ENCODE measurements at places on chromosomes 4 and X.

DNA sequence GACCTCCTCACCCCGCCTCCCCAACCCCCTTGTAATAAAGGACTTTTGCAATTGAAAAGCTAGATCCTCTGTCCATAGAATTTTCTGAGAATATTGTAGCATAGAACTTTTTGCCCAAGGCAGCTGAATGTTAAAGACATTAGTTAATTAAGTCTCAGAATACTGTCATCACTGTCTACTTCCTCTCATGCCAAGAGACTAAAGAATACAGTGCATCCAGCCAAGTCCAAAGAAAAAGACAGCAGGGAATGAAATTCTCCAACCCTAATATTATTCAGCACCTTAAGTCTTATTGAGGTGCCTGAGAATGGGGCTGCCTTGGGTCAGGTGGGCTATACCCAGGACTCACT is 313.3 kb upstream of the GATB start:
- DNase-seq = no peak

DNA sequence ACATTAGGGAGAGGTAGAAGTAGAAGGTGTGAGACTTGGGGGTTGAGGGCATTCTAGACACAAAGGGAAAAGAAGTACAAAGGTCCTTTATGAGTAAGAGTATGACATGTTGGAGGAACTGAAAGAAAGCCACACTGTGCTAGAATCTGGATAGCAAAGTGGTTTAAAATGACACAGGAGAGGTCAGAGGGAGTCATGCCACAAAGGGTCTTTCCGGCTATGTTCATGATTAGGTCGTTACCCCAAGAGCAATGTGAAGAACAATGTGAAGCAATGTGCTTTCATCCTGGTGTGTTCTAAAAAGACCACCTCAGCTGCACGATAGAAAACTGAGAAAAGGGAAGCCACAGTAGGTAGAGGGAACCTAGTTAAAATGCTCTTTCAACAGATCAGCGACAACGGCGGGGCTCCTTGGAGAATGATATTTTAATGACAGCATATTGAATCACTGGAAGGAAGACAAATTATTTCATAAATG is 29.2 kb downstream of the SMIM14 start:
- no peak for DNase-seq

GRCh38 chr4:177487977-177488376 is 45.7 kb upstream of the AGA start:
- no peak for DNase-seq

- no peak for DNase-seq
Measured at GRCh38 chrX:108156082-108156481, 64.5 kb downstream of the ATG4A start.

DNA sequence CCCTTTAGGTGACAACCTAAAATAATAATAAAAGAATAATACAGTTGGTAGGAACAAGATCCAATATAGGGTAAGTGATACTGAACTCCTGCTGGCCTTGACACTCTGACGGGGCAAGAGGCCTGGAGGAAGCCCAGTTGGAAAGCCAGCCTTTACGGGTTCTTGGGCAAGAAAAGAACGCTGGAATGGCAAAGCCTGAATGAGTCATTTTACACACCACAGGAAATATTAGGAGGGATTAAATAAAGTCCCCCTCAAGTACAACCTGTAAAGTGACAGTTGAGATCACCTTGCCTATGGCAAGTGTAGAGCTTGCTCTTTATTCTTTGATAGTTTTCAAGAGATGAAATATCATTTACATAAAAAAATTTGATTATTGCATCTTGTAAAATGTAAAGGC is 244.5 kb upstream of the TLL1 start:
- no peak for DNase-seq

- no peak for DNase-seq
Measured at GRCh38 chr4:147683188-147683591, 773 bp downstream of the PRMT9 start.

GRCh38 chr4:25487155-25487554 is 110.1 kb downstream of the ANAPC4 start:
- DNase-seq = no peak

DNA sequence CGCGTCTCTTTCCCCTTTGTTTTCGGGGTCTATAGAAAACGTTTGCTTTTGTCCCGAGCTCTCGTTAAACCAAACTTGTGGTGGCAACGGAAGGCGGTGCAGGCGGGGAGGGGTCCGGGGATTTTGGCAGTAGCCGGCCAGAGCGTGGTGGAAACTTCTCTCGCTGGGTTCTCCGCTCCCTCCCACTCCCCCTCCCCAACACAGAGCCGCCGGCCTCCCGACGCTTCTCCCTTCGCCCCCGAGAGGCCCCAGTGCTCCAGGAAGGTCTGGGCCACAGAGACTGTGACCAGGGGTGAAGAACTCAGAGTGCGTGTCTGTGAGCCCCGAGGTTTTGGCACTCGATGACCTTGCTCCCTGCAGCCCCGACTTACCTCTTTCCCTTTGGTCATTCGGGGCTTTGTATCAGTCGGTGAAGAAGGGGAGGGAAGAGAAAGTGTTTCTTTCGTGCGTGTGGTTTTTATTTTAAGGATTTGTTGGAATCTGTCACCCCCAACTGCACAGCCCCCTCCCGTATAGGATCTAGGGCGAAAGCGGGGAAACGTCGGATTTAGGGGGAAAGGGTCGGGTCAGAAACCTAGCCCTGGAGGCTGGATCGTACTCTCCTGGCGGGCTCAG is 9.0 kb upstream of the BCOR start:
- DNase-seq = no peak

DNA sequence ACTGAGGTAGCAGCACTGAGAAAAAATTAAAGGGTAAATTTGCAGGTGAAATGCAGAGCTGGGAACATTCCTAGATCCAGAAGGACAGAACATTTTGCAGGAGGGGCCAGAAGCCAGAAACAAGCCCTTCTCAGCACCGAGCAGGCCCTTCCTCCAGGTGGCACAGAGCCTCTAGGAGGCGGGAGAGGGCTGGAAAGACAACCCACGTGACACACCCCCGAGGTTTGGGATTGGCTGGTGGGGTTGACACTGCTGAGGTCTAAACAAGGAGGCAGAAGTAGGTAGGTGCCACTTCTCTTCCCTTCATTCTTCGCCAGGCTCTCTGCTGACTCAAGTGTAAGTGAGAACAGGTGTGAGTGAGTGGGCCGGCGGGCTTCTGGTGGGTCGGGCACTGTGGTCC is at the start of gene PAGE4:
Gene PAGE4, plus strand, starts transcription at position 288 of the 400 bp plus-strand sequence. CDS start 1,126 bp downstream, outside the sequence.
- DNase-seq = no peak

GRCh38 chr4:126268106-126268505 is 953.4 kb downstream of the FAT4 start:
- no peak for DNase-seq
